ENCODE measurements at places on chromosomes 2 and 18.

- DNase-seq = no peak
Measured at GRCh38 chr2:140905083-140905781, 1225.6 kb downstream of the LRP1B start.

- DNase-seq = no peak
Measured at GRCh38 chr18:31061945-31062344, 19.4 kb upstream of the DSC3 start.

DNA sequence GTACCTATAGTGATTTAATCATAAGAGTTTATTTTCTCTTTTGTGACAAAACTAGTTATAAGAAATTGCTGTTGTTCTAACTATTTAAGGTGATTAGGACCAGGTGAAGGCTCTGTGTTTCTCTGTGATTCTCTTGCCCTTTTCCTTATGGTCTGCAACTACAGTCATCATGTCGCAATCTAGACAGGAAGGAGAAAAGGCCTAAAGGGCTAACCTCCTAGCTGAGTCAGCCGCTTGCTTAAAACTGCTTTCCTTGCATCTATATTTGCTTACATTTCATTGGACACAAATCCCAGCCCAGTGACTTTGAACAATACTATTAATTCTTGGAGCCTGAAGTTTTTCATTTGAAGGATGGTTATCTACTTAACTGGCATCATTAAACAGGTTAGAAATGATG, 93.1 kb downstream of the PIK3C3 start:
- peak; percentile 89 for DNase-seq

DNA sequence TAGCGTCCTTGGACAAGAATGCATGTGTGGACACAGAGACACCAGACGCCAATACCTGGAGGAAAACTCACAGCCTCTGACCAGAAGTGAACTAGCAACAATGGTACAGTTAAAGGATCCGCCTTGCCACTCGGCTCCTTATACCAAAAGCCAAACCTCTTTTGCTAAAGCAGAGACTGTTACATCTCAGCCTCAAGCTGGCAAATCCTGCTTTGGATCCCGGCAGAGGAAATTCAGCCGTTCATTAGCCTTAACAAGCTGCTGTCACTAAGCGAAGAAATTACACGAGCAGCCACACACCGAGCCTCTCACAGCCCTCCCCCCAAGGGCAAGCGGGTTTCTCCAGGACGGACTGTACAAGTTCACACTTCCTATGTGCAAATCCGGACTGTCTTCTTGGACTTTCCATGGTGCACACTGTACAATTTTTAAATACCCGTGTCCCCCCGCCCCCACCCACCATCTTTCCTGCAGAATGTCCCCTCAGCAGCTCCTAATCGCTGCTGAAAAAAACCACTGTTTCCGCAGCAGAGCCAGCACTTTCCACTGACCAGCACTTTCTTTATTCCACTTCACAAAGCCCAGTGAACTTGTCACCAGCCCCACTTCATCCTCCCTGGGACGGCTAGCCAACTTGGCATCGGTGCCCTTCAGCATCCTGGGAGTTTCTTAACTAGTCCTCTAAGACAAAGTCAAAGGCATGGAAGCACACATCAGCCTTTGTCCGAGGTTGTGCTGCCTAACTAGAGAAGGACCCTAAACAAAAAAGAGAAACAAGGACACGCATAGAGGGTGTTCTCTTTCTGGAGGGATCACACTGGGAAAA, 1.5 kb downstream of the KLF7 start:
- DNase-seq = no peak

- DNase-seq = no peak
Measured at GRCh38 chr18:11247381-11247970, 98.1 kb upstream of the PIEZO2 start.

- no peak for DNase-seq
Measured at GRCh38 chr2:112001136-112001715, 53.8 kb upstream of the TMEM87B start.

GRCh38 chr2:227386630-227387029, 1.1 kb downstream of the SCYGR1 start:
- DNase-seq = no peak

All from amniotic stem cell (primary cell).